ENCODE measurements at places on chromosomes 2 and 18.

GRCh38 chr2:57465067-57465466 is 581.5 kb upstream of the VRK2 start:
- no peak for DNase-seq

GRCh38 chr2:65586516-65586915 is 154.1 kb upstream of the SPRED2 start:
- DNase-seq = no peak

DNA sequence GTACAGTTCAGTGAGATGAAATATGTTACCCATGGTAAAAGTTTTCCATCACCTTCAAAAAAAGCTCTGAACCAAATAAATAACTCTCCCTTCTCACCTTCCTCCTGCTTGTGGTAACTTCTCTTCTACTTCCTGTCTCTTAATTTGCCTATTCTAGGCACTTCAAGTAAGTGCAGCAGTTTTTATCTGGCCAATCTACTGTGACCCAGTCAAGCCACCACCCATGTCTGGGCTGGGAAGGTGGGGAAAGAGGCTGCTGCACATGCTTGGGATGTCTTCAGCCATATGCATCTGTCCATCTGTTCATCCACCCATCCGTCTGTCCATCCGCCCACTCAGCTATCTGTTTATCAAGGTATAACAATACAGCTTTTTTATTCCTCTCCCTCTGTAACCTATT is 31.6 kb downstream of the ZNF532 start:
- DNase-seq = no peak

DNA sequence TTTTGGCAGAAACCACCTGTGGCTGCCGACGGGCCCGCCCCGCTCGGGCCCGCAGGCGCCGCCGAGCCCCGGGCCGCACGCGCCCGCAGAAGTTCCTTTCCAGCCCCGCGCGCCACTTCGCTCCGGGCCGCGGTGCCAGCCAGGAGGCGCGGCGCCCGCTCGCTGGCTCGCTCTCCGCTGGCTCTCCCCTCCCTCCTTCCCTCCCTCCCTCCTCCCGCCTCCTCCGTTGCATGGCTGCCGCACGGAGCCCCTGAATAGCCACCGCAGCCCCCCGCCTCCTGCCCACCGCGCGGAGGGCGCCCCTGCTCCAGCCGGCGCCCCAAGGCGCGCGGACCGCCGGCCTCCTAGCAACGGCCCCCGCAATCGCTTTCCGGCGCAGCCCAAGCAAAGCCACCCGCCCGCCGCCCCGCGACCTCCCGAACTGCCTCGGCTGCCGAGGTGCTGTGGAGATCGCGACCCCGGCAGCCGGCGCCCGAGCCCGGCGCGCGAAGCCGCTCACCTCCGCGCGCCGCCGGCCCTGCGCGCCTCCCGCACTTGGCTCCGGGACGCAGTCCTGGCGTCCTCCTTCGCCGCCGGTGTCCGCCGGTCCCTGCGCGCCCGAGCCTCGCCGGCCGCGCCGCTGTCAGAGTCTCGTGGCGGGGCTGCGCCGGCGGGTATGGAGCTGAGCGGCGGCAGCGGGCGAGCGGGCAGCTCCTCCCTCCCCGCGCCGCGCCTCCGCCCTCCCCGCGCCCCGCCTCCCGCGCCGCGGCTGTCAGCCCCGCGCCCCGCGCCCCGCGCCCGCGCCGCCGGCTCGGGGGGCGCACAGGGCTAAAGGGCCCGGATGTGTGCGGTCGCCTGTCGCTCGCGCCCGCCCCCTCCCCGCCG is at the start of gene ZBTB7C:
TSS of gene ZBTB7C (minus strand) at position 657 of the 864 bp plus-strand sequence.
- no peak for DNase-seq

DNA sequence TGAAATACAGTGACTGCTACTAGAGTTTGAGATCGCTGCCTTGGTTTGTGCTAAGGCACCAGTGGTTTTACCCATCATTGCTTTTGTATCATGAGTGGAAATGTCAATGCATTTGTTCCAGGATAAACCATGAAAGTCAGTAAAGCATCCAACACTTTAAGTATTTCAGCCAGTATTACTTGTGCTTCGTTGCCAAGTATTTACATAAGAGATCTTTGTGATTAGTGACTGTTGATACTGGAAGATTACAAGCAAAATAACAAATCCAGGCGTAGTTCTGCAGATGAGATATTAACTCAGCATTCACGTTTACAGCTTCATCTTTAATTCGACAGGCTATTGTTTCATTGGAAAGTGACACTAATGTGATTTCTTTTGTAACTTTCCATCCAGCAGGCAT is 90.3 kb upstream of the B3GNT7 start:
- no peak for DNase-seq

- no peak for DNase-seq
Measured at GRCh38 chr2:106565599-106565998, 78.4 kb downstream of the CD8B2 start.

DNA sequence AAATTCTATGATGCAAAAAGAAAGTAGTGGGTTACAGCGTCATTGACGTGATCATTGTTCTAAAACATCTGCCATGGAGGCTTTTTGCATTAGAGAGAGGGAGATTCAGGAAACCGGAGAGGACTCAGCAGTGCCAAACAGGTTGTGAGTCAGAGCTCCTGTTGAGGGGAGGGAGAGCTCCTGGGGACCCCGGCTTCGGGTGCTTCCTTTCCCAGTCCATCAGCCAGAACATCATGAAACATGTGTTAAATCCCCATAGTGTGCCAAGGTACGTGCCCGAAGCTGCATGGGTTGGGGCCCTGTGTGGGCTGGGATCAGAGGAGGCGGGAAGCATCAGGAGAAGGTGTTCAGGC is 791 bp upstream of the CYRIA start:
- no peak for DNase-seq

All from stimulated activated CD8-positive, alpha-beta memory T cell treated with anti-CD3 and anti-CD28 coated beads, Interleukin-2, amount 100 ng/mL, for 1 hour (primary cell).